ENCODE measurements at places on chromosomes 2 and 18.

DNA sequence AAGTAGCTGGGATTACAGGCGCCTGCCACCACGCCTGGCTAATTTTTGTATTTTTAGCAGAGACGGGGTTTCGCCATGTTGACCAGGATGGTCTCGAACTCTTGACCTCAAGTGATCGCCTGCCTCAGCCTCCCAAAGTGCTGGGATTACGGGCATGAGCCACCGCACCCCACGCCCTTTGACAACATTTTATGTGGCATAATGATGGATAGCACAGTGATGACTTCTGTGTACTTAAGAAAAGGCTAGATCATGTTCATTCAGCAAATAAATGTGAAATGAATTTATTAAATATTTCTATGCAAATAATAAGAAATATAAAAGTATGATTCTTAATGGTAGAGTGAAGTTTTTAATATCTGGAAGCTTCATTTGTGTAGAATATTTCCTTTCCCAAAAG is 2.6 kb upstream of the HTR2B start:
- no peak for DNase-seq

DNA sequence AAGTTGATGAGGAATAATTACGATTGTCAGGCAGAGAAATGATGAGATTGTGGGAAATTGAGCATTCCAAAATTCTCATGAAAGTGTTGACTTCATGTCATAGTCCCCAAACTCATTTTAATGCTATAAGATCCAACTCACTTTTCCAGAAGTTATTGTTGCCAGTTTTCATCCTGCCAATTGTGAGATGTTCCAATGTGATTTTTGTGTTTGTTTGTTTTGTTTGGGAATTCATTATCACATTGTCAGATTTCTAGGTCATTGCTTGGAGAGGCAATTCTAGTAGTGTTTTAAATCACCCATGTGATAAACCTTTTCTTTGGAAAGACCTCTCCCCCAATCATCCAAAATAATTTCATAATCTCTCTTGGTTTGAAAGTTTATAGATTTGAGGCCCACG is 86.0 kb upstream of the ACVR2A start:
- DNase-seq, result no peak

GRCh38 chr18:13260197-13260934 is 41.8 kb downstream of the LDLRAD4 start:
- DNase-seq, result no peak

DNA sequence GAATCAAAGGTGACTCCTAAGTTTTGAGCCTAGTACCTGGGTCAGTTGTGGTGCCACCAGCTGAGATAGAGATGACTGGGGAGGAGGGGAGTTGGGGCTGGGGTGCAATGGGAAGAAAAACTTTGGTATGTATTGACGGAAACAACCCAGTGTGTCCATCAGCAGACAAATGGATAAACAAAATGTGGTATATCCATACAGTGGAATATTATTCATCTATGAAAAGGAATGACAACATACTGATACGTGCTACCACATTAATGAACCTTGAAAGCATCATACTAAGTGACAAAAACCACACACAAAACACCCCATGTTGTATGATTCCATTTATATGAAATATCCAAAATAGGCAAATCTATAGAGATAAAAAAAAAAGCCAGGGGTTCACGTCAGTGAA is 41.1 kb upstream of the GPR155 start:
- no peak for DNase-seq

DNA sequence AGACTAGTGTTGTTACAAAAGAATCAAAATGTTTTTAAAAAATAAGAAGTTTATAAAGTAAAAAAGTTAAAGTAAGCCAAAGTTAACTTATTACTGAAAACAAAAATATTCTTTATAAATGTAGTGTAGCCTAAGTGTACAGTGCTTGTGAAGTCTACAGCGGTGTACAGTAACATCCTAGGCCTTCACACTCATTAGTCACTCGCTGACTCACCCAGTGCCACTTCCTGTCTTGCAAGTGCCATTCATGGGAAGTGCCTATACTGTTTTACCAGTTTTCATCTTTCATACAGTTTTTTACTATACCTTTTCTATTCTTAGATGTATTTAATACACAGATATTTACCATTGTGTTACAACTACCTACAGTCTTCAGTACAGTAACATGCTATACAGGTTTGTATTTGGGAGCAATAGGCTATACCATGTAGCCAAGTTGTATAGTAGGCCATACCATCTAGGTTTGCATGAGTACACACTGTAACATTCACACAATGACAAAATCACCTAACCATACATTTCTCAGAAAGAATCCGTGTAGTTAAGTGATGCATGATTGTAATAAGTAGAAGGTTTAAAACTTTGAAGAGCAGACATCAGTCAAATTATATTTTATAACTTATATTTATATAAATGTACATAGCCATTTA is 13.4 kb downstream of the SERPINB7 start:
- peak; percentile 33 for DNase-seq

DNA sequence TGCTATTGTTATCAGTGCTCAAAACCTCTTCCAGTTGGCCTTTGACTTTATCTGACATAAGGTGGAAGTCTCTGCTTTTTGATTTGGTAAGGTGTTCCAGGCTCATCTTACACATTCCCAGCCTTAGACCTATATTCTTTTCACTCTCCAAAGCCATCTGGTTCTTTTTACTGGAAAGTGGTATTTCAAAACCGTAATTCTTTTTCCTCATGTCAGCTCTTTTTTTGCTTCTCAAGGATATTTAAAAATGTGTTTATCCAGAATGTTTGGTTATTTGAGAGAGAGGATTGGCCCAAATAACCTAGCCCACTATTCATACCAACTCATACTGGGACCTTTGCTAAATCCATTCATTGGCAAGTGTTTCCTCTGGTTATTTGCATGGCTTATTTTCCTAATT is 411.2 kb upstream of the PIK3C3 start:
- no peak for DNase-seq

DNA sequence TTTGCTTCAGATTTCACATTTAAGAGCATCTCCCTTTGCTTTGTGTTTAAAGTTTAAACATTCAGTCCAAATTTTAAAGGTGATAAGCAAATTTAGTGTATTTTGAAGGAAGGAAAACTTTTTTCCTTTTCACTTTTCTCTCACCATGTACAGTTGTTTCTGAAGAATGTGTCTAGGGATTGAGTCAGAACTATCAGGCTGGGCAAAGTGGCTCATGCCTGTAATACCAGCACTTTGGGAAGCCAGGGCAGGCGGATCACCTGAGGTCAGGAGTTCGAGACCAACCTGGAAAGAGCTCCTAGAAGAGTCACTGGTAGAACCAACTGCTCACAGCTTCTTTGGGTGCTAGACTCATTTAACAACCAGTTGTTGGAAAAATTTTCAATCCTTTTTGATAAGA is 327.0 kb upstream of the THUMPD2 start:
- no peak for DNase-seq

DNA sequence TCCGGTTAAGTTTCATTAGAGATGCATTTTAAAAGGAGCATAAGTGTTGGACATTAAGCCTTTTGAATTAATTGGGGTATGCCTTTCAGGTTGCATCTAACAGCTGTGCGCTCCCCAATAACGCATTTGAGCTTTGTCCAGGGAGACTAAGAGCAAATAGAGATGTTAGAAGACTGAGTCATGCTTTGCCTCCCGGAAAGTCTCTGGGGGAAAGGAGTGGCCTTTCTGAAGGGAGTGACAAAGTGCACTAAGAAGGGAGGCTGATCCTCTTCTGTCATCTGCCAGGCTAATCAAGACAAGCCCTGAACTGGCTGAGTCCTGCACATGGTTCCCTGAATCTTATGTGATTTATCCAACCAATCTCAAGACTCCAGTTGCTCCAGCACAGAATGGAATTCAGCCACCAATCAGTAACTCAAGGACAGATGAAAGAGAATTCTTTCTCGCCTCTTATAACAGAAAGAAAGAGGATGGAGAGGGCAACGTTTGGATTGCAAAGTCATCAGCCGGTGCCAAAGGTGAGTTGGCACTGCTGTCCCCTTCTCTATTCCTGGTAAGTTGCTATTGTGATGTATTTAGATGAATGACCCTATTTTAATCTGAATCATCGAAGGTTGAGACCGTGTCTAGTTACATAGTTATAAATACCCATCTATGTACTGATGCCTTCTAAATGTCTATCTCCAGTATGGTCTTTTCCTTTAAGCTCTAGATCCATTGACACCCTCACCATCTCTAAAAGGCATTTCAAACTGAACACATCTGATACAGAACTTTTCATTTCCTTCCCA is 12.1 kb downstream of the TTL start:
- no peak for DNase-seq

- no peak for DNase-seq
These were observed 585.0 kb upstream of the GCFC2 start for GRCh38 chr2:76295762-76296161.

DNA sequence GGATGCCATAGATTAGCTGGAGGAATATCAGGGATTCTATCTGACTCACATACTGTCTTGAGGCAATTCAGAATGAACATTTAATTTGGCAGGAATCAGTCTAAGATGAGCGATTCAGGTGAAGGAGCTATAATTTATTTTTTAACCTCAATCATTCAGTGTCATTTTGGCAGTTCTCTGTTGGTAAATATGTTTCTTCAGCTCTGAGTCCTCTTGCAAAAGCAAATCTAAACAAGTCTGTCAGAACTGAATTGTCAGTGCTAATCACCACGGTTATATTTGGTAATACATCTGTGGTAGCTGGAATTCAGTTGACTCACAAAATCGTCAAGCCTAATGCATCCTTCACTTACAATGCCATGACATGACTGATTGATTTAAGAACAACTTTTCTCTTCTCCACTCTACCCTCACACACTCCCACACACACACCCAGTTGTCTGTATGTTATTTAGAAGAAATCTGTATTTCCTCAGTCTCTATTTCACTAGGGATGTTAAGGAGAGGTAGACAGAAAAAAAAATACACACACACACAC is 516.6 kb upstream of the NXPH2 start:
- no peak for DNase-seq

GRCh38 chr18:79208906-79209305 is 139.7 kb downstream of the ATP9B start:
- no peak for DNase-seq

DNA sequence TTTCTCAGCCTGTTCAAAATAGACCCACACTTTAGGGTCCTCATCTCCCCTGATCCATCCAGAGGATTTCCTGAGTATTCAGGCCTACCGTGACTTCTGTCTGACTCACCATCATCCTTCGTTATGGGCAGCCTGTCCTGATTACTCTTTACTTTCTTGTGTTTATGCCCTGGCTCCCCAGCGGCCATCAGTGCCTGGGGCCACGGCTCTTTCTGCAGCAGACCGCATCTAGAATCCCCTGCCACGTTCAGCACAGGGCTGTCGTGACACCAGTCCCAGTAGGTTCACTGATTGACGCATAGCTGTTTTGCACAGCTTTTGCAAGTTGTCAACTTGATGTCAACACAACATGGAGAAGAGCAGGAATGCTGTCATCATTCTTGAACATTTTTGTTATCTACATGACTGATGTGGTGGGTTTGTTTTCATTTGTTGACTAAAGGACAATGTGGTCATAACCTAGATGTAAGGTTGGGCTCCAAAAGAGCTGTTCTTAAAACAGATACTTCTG is 225.6 kb downstream of the HAUS1 start:
- no peak for DNase-seq

DNA sequence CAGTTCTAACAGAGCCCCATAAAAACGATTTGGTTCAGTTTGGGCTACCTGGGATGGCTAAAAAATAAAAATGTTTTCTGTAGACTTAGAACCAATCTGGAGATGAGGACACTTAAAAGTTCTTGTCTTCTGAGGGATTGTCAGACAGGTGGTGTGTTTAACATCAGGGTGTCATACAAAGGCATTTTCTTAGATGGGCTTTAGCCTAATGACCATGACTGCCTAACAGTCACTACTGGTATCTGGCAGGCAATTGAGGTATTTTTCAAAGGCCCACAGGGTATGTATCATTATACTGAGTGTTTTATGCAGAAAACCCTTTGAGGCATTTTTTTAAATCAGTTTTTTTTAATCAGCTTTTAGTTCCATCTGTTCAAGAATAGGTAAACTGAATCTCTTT is 341.4 kb downstream of the PARD3B start:
- no peak for DNase-seq

DNA sequence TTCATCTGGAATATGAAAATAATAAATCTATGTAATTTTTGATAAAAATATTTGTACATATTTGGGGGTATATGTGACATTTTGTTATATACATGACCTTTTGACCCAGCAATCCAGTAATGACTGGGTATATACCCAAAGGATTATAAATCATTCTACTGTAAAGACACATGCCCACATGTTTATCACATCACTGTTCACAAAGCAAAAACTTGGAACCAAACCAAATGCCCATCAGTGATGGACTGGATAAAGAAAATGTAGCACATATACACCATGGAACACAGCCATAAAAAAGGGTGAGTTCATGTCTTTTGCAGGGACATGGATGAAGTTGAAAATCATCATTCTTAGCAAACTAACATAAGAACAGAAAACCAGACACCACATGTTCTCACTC is 472.1 kb upstream of the DDX18 start:
- DNase-seq, result no peak

GRCh38 chr2:1949265-1949664 is 204.9 kb upstream of the PXDN start:
- DNase-seq, result no peak

DNA sequence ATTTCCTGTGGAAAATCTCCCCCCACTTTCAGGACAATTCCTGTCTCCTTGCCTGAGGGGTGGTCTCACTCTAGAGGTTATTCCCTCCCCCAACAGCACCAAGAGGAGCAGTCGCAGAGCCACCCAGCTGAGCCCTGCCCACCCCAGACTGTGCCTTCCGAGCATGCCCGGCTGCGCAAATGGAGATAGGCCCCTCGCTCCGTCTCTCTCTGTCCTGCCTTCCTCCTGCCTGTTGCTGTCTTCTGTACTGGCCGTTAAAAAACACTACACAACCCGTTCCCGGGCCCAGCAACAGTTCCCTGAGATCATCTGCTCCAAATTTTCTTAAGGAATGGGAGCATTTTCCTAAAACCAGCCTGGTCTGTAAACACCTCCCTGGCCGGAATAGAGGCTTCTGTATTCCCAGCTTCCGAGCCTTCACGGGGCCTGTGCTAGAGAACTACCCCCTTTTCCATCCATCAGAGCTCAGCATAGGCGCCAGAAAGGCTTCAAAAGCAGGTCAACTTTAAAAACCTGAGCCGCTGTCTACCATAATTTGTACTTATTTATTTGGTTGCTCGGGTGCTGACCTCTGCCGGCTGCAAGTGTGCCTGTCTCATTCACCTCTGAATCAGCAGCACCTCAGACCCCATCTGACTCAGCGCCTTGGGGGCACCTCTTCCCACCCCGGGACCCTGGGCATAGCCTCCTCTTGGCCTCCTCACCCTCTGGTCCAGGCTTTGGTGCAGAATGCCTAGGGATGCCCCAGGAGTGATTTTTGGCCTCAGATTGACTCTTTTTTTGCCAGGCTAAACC is 159.4 kb downstream of the PXDN start:
- DNase-seq, result no peak

DNA sequence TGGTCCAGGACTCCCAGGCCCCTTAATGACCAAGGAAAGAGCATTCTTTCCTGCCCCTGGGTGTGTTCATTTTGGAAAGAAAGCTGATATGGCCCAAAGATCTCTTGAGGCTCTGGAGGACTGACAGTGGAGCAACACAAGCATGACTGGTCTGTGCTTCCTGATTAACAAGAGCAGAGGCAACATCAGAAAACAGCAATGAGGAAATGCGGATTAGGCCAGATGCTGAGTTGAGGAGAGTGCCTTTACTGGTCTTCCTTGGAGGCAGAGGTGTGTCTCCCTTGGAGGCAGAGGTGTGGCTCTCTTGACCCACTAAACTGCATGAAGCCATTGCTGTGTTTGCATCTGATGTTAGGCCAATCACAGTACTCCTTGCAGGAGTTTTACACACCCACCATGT is 19.9 kb downstream of the IL36B start:
- DNase-seq, result no peak
